NCI-H2029 treated with DMSO at 0.1 percent for 48 hours (cell line): ENCODE measurements at places on chromosomes 2 and 18.

DNA sequence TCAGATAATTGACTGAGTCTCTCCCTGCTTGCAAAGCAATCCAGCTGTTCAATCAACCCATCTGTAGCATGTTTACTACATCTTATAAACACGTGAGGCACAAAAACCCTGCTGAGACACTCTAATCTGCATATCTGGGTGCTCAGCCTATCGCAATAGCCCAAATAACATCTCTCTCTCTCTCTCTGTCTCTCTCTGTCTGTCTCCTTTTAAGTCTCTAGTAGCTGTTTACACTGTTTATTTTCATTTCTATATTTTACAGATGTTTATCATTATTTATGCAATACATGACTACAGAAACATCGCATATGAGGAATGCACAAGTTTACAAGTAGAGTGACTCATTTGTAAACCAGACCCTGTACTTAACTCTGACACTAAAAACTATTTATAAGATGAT, 422.1 kb upstream of the DSEL start:
- DNase-seq: no peak

DNA sequence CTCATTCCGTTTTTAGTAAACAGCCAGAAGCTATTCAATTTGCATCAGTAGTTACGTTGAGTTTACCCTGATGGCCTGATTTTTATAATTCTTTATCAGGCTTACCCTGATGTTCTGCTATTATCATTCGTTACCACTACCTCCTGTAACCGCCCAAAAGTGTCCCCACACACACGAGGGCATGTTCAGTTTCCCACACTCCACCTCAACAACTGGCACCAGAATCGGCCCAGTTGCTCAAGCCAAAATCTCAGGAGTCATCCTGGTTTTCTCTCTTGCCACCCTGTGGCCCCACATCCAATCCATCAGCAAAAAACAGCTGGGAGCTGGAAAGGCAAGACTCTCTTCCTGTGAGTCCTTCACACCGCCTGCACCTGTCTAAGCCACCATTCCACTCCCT, 102.9 kb upstream of the RAB6C start:
- DNase-seq: no peak

DNA sequence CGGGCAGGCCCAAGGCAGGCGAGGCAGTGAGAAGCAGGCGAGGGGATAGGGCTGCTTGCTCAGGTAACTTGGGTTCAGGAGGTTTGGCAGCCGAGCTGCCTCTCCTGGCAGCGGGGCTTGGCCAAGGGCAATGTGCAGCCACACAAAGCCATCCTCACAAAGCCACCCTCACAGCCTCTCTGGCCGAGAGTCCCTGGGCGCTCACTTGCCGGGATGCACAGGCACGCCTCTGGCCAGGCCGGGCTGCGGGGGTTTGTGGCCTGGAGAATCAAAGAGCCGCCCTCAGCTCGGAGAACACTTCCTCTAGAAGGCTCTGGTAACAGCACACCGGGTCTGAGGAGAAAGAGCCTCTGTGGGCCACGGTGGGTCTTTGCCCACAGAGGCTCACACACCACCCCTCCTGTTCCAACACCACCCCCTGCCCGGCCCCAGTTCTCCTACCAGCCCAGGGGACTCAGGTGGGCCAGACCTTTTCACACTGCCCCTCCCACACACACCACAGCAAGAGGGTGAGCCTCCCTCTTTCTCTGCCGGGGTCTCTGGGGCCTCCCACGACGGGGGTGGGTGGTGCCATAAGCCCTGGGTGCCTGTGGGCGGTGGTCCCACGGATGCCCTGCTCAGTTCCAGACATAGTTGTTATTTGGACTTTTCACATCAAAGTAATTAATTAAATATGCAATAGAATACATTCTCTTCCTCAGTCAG, 186.9 kb downstream of the ZFP36L2 start:
- DNase-seq: no peak

GRCh38 chr2:156342254-156343095, 10.0 kb upstream of the NR4A2 start:
- DNase-seq: peak; percentile 70

DNA sequence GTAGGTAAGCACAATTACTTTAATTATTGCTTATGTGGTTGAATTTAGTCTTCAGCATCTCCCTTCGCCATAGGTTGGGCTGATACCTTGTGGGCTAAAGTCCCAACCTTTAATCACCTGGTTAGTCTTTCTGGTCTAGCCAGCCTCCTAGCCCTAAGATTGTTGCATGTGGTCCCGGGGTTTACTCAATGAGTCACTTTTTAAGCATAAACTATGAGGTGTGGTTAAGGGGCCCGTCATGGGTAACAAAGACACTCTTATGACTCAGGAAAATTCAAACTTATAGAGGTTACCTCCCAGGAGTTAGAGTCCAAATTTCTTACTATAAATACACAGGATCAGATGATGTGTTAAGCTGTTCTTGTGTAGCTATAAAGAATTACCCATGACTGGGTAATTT, 841.6 kb downstream of the TRIB2 start:
- no peak for DNase-seq

GRCh38 chr2:238182362-238182761, 21.1 kb downstream of the ILKAP start:
- DNase-seq: no peak

GRCh38 chr18:60975420-60975819, 357.8 kb upstream of the CDH20 start:
- no peak for DNase-seq

GRCh38 chr2:65367524-65367923, 64.9 kb downstream of the SPRED2 start:
- DNase-seq: no peak

GRCh38 chr2:10620481-10620880, 69.3 kb downstream of the NOL10 start:
- no peak for DNase-seq

- no peak for DNase-seq
These were observed 96.1 kb upstream of the MCFD2 start for GRCh38 chr2:47011696-47012095.

DNA sequence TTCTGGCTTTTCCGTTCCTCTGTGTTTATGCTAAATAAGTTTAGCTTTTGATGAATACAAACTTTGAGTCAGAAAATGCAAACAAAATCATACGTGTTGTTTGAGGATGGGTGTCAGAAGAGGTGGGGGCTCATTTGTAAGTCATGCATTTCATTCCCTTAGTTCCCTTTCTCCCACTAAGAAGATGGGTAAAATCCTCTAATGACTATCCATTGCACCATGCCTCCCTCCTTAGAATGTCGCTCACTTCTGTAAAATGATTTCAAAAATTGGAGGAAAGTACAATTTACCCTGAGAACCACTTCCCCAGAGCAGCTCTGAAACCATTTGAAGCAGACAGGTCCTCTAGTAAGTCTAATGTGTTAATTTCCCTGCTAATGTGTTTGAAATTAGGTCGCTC, 629.6 kb upstream of the VRK2 start:
- DNase-seq: no peak

GRCh38 chr2:198498048-198498447, 693.7 kb downstream of the PLCL1 start:
- no peak for DNase-seq

DNA sequence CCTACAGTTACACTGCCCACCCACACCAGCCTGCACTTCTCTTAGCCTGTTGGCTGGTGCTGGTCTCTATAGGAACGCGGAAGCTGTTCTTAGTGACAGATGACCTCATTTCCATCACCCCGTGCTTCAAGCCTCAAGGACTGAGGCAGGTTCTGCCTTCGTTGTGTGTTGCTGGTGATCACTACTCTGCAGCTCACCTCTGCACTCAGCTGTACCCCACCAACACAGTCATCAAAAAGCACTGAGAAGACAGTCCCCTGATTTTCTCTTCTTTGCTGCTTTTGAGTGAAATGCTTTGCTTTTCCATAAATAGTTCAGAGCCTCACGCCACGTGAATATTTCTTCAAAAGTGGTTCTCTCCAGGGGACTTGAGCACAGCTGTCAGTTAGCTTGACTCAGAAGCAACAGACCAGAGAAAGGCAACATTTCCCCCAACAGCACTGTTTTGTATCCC, 225.7 kb upstream of the CCDC150 start:
- no peak for DNase-seq

DNA sequence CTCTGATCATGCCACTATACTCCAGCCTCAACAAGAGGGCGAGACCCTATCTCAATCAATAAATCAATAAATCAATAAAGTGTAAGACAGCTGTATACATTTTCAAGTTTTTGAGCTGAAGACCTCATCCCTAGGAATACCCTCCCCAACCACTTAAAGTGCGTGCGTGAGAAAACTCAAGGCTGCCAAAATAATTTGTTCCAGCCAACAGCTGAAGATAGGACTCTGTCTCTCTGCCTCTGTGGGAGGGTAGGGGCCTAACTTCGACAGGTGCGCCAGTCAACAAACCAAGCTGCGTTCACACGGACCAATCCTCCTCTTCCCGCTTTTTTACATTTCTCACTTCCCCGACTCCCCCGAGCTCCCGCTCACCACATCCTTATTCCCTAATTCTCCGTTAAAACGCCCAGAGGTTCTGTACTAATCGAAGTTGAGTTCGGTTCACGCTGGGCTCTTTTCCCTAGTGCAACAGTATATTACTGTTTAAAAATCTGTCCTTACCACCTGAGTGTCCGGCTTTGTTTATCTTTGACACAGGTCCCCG, 618 bp downstream of the POLR2D start:
- no peak for DNase-seq

- no peak for DNase-seq
These were observed 3.0 kb downstream of the HPCAL1 start for GRCh38 chr2:10305715-10306114.

DNA sequence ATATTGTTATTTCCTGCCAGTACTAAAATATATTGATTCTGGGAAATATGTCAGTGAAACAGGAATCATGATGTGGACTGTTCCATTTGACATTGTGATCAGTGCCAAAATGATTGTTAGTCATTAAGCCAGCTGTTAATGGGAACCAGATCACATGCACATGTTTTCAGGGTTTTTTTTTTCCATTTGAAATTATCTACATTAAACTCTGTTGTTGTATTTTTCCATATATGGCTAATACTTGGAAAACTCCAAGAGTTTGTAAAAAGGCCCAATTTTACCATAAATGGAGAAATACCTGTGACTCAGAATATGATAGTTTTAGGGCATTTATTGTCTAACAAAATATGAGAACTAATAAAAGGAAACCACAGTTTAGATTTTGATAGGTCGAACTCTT, 13.4 kb downstream of the ITGAV start:
- no peak for DNase-seq

DNA sequence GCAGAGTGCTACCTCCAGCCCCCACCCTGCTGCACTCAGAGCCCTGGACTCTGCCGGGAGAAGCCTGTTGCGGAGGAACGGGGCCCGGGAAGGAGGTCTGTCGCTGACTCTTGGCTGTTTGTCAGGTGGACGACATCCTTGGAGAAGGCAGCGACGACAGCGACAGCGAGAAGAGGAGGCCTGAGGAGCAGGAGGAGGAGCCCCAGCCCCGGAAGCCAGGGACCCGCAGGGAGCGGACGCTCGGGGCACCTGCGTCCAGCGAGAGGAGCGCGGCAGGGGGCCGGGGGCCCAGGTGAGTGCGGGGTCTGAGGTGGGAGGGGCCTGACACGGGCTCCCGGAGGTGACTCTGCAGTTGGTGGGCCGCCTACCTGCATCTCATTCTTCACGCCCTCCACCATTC, 56.6 kb downstream of the CTDP1 start:
- DNase-seq: no peak

DNA sequence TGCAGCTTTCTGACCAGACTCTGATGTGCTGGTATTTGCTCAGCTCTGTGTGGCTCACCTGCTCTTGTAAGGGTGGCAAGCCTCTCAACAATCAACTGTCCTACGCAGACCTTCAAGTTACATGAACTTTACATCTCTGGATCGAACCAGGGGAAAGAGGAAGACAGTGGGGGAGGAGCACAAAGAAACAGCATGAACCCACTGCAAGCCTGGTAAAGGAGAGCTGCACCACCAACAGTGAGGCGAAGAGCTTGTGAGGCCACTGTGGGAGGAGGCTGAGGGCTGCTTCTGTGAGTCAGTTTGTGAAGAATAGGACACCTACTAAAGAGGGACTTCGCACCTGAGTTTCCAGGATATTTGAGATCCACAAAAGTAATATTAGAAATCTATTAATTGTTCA, 18.8 kb upstream of the FAM110C start:
- no peak for DNase-seq

DNA sequence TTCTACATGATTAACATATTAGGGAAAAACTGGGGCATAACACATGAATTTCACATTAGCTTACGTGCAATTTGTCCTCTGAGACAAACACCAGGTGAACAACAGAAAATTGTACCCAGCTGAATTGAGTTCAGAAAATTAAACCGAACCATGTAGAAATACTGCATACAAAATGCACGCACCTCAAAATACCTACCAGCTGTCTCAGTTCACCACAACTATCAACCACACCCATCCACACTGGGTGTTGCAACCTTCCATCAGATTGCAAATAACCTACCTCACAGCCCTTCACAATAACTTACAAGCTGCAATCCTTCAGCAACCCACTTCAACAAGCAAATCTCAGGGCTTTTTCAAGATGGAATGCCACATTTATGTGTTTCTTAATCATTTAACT, 55.9 kb downstream of the UNC50 start:
- no peak for DNase-seq

DNA sequence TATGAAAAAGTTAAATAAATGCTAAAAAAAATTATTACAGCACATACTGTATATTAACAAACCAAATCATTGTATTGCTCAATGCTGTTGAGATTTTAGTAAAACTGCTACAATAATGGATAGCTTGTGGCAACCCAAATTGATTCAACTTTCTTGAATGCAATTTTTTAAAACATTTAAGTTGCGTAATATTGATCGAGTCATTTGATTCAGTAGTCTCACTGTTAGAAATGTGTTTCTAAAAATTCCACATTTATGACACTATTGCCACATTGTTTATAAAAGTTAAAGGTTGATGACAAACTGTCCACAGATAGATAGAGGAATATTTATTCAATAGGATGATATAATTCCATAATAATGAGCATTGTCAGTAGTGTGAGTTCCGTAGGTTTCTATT, 640.7 kb upstream of the CRIM1 start:
- no peak for DNase-seq

- DNase-seq: no peak
These were observed 137.6 kb downstream of the UPP2 start for GRCh38 chr2:158239271-158239670.

DNA sequence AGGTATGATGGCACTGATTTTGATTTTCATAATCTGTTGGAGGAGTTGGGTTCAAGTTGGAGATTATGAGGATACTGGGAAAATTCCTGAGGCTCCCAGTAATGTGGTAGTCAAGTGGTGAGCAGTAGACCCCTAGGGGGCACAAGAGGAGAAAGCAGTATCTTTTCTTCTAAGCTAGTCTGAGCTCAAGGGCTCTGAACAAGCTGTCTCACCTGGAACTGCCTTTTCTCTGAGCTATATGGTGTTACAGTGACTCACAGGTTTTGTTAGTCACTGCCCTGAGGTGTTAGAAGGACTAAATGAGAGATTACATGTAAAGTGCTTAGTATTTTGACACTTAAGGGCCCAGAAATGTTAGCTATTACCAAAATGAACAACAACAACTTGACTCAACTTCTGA, 42.2 kb downstream of the CD302 start:
- no peak for DNase-seq

DNA sequence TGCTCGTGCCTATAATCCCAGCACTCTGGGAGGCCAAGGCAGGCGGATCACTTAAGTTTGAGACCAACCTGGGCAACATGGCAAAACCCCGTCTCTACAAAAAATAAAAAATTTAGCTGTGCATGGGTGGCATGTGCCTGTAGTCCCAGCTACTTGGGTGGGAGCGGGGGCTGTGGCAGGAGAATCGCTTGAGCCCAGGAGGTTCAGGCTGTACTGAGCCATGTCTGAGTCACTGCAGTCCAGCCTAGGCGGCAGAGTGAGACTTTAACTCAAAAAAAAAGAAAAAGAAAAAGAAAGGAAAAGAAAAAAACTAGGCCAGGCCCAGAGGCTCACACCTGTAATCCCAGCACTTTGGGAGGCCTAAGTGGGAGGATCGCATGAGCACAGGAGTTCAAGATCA, 30.8 kb downstream of the TWSG1 start:
- no peak for DNase-seq
